ENCODE measurements at places on chromosomes 12 and 14.

DNA sequence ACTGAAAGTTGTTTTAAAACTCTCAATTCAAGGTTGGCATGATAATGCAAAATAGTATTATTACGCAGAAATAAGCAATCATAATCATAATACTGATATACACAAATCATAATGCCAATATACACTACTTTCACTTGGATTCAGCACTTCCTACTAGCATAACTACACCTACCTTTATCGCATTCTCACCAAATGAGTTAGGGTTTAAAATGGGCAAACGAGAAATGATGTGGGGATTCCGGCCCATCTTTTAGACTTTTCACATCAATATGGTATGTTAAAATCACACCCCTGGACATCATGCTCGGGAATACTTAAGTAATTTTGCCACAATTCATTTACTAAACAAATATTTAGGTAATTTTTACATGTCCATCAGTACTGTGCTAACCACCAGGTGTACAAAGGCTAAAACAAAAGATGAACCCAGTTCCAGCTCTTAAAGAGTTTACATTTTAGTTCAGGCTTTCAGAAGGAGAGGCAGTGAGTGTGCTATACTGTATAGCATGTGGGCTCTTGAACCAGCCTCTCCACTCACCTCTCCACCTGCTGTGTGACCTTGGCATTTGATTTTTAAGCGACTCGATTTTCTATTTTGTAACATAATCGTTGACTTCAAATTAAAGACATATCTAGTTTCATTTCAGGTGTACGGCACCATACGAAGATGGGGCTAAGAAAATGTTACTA lies 1.1 kb upstream of the USP15 start:
- peak; percentile 37 for DNase-seq

- DNase-seq, result no peak
These were observed 26.1 kb downstream of the SDR9C7 start for GRCh38 chr12:56908136-56908535.

DNA sequence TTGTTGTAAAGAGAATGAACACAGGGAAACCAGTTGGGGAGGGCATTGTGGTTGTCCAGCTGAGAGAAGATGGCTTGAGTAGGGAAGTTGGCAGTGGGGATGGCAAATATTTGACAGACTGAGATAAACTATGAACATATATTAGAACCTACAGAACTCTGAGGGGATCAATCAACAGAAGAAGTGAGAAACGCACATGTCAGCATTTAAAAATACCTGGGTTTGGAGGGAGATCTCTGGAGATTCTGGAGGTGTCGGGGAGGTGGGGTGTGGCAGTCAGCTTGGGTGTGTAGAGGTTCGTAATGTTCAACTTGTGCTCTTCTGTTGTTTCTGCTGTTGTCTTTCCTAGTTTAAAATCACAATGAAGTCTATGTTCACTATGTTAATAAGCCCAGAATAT lies 517.8 kb downstream of the AACS start:
- DNase-seq, result no peak

GRCh38 chr14:43687921-43688320 lies 819.2 kb downstream of the FSCB start:
- DNase-seq, result no peak

DNA sequence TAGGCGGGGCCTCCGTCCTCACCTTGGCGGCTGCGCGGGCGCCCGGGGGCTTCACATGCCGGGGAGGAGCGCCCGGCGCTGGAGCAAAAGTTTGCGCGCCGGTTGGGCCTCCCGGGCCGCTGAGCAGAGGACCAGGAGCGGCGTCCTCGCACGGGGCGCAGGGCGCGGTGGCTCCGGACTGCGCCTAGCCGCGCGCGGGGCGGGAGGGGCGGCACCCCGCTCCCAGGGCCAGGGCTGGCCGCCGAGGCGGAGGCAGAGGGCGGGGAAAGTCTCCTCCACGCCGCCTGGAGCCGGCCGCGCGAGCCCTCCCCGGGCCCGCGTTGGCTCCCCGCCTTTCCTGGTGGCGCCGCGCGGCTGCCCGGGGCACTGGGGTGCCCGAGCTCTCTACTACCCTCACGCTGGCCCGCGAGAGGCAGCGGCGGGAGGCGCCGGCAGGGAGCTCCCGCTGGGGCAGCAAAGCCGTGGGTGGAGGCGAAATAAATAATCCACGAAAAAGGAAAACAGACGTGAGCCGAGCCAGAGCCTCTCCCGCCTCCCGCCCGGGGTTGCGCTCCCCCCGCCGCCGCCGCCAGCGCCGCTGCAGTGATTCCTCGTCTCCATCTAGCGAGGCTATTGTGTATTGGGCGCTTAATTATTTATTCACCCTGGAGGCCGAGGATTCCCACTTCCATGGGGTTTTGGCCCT lies 400 bp upstream of the PRIMA1 start:
- no peak for DNase-seq

- DNase-seq, result no peak
These were observed 273.7 kb upstream of the AMIGO2 start for GRCh38 chr12:47353508-47353907.

GRCh38 chr12:84034871-84035270 lies 877.7 kb downstream of the SLC6A15 start:
- DNase-seq, result no peak

- no peak for DNase-seq
These were observed 60.5 kb downstream of the FOXN3 start for GRCh38 chr14:89356496-89356895.

- DNase-seq, result peak; percentile 80
These were observed 31.7 kb downstream of the FUT8 start for GRCh38 chr14:65444230-65444629.

GRCh38 chr14:30177781-30178180 lies 250.1 kb upstream of the PRKD1 start:
- no peak for DNase-seq

DNA sequence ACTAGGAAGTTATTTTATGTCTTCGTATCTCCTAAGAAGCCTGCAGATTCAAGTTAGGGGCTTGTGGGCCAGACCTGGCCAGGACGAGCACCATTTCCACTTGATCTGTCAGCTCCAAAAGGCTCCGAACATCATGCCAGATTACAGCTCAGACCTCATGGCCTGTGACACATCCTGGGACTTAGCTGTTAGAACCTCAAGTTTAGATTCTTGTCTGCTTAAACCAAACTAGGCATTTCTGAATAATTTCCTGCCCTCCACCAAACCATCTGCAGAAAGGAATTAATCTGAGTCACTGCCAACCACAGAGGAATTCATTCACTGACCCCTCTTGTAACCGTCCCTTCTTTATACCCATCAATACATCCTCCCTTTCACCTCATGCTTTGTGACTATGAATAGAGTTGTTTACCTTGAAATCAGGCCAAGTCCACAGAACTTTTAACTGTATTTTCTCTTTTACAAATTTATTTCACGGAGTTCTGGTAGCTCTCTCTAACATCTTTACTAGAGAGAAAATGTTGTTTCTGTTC lies 120.3 kb downstream of the FBXL14 start:
- DNase-seq, result peak; percentile 93

- no peak for DNase-seq
These were observed 113.9 kb downstream of the RBM19 start for GRCh38 chr12:113852264-113852663.

- no peak for DNase-seq
These were observed 120.7 kb downstream of the HECTD4 start for GRCh38 chr12:112261559-112261958.

- DNase-seq, result no peak
These were observed 27.0 kb downstream of the SMUG1 start for GRCh38 chr12:54161481-54162437.

DNA sequence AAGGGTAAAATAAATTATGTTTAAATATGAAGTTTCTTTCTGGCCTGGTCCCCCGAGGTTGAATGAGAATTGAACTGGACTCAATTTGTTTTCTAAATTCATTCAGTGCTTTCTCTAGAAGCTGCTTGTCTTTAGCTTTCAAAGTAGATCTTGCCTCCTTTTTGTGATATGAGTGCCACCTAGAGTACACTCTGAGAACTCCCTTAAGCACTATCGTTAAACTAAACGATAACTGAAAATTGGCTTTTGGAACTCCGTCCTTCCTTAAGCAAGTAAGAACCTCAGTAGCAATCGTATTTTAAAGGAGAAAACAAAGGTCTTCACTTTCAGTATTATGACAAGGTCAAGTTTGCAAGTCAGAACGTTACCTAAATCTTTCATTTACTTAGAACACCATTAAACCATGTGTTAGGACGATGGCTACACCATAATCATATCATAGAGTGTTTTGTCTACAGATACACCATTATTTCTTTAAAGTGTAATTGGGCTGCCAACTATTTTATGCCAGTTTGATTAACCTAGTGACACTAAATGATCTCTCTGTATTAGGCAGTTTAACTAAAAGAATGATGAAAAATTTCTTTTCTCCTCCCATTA lies 364.8 kb downstream of the SNAPC1 start:
- peak; percentile 48 for DNase-seq

- DNase-seq, result peak; percentile 75
These were observed 105.8 kb downstream of the SAMD4A start for GRCh38 chr14:54672688-54673087.

- DNase-seq, result no peak
These were observed 887.2 kb upstream of the SEL1L start for GRCh38 chr14:82420871-82421270.

DNA sequence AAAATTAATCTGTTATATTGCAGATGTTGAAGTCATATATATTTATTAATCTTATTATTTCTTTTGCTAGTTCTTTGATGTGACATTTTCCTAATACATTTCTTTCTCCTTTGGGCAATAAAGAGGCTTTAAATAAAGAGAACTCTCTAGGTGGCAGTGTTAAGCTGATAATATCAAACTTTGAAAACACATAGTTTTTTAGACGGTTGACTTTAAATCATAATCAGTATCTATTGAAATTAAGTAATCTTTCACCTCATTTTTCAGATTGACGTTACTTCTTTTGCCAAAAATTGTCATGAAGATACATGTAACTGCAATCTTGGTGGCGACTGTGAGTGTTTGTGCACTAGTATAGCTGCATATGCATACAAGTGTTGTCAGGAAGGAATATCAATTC lies 130.8 kb upstream of the PTPRQ start:
- DNase-seq, result no peak
